ENCODE measurements at places on chromosomes 7 and 10.

GRCh38 chr7:122546496-122546895, 152.4 kb downstream of the RNF133 start:
- DNase-seq = no peak

GRCh38 chr7:14836006-14836405, 66.5 kb downstream of the DGKB start:
- no peak for DNase-seq

DNA sequence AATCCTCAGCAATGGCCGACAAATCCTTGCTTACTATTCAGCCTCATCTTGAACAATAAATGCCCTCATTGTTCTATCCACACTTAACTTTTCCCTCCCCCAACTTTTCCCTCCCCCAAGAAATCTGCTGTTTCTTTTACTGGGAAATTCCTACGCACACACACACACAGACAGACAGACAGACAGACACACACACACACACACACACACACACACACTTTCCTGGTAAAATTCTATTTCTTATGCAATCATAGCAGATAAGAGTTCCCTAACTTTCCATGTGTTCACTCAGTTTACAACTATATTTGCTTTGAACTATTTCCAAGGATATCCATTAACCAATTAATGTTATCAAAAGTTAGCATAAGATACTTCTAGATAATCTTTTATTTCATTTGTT, 52.9 kb downstream of the RELN start:
- no peak for DNase-seq

- no peak for DNase-seq
Observed at GRCh38 chr7:90455163-90456030, 14.0 kb upstream of the PTTG1IP2 start.

DNA sequence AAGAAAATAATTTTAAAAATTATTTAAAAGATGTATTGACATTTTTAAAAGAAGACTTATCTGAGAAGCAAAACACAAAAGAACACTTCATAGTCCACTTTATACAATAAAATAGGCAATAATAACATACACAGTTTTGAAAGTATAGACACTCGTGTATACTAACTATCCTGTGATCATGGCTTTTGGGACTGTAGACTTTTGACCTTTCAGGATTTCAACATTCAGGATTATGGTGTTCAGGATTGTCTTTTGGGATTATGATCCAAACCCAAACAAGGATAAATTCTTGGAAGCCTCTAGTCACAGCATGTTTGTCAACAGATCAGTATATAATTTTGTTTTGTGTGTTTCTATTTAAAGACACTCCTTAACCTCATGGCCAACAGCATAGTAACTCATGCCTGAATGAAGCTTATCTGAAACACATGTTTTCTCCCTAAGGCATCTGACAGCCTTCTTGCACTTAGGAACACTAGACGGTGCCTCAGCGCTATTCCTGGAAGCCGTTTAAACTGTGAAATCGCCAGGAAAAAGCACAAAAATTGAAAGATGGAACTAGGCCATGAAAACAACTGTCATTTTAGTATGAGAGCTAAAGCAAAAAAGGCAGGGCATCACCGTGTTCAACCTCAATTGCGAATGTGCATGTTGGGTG, 29.9 kb downstream of the GSAP start:
- no peak for DNase-seq

GRCh38 chr7:149409895-149410294, 51.0 kb downstream of the ZNF777 start:
- no peak for DNase-seq

- DNase-seq = no peak
Observed at GRCh38 chr10:1361411-1362105, 305.4 kb downstream of the WDR37 start.

DNA sequence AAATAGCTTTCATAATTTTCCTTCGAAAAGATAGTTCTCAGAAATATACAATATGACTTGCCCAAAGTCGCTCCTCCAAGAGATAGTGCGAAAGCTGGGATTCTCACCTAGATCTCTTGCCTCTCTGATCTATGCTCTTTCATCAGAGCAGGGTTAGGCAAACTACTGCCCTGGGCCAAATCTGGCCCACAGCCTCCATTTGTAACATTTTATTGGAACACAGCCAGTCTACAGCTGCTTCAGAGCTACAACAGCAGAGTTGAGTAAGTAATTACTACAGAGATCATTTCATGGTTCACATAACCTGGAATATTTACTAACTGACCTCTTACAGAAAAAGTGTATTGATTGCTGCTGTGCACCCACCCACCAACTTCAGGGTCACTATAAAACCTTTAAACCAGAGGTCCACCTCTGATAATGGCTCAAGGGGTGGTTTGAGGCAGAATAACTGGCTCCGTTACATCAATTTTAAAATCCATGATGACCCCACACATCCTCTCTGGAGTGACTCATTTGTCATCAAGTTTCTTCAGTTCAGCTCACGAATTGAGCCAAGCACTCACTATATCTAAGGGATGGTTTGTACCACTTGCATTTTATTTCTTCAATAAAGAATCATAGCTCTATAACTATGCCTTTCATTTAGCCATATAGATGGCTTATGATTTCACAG, 1019.0 kb downstream of the XPNPEP1 start:
- DNase-seq = no peak

DNA sequence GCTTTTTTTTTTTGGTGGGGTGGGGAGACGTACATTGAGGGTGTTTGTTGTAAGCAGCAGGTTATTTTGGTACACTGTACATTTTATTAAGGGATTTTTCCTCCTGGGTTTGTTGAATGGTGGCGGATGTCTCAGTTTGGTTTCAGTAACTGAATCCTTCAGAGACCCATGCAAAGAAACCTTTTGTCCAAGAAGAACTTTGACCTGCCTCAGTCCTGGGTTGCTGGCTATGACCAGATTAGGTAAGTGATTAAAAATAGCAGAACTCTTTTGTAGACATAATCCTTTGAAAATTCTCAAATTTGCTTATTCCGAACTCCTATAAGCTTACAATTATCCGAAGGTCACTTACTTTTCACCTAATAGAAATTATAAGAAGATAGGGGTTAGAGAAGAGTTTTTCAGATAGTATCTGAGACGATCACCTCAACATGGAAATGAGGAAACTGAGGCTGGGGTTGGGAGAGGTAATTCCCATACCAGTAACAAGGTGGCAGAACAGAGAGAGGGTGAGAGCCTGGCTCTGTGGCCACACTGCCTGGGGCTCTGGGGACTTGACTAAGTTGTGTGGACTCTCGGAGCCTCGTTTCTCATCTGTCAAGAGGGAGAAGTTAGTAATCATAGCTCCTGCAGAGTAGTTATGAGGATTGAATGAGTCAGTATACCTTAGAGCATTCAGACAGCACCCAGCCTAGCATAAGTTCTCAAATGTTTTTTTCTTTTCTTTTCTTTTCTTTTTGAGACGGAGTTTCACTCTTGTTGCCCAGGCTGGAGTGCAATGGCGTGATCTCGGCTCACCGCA, 87.4 kb downstream of the CCNY start:
- no peak for DNase-seq

GRCh38 chr7:156050636-156051569, 238.6 kb upstream of the SHH start:
- DNase-seq = no peak

DNA sequence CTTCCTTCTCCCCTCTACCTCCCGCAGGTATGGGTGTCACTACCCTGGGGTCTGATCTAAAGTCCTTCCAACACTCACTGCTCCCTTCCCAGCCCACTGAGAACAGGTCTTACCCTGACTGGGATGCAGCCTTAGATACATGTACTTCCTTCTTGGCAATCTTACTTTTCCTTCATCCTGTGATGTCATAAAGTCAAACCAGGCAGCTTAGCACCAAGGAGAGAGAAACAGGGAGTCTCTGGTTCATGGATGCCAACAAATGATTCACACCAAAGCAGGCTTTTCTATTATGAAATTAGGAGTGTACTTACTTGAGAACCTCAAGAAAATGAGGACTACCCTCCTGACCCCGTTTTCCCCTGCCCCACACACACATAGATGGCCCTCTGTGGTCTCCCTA, 111.0 kb upstream of the KMT2E start:
- no peak for DNase-seq

- no peak for DNase-seq
Observed at GRCh38 chr10:76939933-76940468, 697.6 kb downstream of the KCNMA1 start.

DNA sequence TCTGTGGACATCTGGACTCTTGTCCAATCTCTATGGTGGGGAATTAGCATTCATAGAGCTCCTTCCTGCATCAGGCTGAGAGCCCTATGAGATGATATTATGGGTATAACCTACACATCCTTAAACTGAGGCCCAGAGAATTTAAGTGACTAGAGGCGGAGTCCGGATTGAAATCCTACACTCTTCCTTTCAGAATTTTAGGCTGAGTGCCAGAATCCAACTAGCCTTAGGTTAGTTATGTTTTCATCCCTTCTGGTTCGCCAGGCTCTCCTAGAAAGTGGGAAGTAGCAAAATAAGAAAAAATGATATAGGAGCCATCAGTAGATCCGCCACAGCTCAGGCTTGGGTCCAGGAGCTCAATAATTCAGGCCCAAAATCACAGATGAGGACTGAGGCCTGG, 212.5 kb downstream of the GLI3 start:
- DNase-seq = no peak

GRCh38 chr7:35716038-35716803, 21.3 kb upstream of the HERPUD2 start:
- no peak for DNase-seq

DNA sequence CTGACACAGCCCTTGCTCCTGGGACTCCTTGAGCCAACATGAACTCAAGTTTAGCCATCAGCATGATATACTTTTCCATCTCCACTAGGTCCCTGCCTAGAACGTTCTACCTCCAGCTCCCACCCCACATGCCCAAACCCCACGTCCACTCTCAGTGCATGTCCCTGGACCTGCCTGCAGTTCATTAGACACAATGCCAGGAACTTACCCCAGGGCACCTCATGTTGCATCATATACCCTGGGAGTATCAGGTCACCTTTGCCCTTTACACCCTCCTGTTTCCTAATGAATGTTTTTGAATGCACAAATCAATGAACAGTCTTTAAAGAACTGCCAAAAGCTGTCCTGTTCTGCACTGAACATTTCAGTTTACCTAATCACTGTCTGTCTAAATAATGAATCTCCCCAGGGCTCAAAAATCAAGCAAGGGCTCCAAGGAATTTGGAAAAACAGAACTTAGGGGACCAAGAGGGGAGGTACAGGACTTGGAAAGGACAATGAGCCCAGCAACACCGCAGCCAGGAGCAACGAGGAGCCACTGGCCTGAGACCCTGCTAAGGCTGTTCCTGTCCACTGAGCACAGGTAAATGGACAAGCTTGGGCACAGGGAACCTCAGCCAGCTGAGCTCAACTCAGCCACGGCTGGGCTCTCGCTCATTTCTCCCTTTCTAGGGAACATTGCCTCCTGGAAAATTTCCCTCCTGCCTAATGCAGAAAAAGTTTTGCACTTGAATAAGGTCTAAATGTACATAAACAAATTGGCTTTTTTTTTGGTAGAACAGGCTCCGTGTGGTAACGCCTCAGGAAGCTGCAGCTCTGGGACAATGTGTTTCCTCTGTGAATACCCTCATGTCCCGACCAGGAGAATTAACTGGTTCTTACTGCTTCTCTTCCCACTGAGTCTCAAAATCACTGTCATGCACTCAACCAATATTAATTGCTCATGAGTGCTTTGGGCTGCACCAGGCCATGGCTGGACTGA, 7.4 kb downstream of the MAT1A start:
- no peak for DNase-seq

DNA sequence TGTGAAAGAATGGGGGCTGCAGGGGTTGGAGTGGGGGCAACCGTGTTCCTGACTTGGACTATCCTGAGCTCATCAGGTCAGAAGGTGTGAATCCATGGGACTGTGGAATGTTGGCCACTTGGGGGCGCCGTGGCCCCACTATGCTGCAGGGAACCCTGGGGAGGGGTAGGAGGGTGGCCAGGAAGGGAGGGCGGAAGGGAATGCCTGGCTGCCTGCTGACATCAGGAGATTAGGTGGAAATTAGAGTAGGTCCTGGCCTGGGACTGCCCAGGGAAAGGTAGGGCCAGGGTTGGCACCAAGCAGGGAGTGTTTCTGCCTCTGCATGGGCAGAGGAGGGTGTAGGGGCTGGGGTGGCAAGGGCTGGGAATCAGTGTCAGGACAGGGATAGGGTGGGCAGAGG, 65.8 kb upstream of the PRSS58 start:
- no peak for DNase-seq

GRCh38 chr10:126549344-126549743, 121.1 kb downstream of the C10orf90 start:
- DNase-seq = no peak

DNA sequence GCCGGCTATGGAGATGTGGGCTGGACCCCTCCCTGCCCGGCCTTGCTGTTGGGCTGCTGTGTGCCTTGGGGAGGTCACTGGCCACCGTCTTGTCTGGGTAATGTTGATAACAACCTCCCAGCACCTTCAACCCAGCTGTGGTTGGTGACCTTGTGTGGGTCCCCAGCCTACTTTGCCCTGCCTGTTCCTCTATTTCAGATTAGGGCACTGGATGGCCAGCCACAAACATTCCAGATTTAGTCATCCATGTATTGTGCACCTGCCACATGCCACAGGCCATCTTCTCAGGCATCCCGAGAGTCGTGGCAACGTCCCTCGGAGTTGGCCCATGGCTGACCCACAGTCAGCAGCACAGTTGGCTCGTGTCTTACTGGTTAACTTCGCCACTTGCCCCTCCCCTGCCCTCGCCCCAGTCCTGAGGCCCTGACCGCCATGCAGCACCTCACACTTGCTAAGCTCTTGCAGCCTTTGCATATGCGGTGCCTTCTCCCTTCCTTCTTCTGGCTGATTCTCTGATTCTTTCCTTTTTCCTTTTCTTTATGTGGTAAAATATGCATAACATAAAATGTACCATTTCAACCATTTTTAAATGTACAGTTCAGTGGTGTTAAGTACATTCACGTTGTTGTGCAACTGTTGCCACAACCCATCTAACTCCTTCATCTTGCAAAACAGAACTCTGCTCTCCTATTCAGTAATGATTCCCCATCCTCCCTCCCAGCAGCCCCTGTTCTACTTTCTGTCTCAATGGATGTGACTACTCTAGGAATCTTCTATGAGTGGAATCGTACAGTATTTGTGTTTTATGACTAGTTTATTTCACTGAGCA, 60.6 kb downstream of the PRF1 start:
- DNase-seq = no peak

DNA sequence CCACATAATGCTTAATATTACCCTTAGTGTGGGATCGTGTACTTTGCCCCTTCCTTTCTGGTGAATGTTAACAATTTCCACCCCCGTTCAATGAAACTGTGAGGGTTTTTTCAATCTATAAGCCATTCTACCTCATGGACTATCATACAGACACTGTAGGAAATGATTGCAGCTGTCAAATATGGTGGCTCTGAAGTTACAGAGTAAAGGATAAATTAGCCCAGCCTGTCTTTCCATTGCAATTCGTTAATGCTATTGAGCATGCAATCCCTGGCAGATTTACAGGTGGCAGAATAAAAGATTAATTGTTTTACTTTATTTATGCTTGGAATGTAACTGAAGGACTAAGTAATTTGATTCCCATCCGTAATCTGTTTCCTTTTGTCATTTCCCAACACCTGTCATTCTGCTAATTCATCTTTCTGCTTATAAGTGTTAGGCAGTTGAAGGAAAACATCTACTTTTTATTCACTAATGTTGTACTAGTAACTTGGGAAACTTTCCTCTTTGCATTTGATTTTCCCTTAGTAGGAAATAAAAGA, 1211.6 kb upstream of the LRRN3 start:
- DNase-seq = no peak

GRCh38 chr7:24587853-24588252, 14.6 kb downstream of the PALS2 start:
- no peak for DNase-seq
